Keratinocyte (primary cell): ENCODE measurements at places on chromosomes 16 and 17. TPM values are rescaled to one million over a fixed set of nuclear protein-coding genes. Genes with fewer than 3 reads are reported as not detected.

DNA sequence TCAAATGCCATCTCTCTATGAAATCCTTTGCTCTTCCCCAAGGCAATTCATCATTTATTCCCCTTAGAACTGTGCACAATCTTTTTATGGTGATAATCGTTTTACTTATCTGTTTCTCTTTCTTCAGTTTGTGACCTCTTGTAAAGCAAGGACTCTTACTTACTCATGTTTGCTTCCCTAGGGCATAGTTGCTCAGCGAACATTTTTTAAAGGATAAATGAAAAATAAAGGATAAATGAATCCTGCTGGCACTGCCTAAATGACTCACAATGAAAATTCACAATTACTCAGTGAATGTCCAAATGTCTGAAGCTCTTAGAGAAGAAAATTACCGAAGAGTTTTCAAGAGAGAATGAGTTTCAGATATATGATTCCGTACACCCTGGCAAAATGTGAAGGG, 671.7 kb downstream of the CDH11 start:
- no peaks in the 10 kb centered on the region for H3K36me3 ChIP-seq
- no peak for DNase-seq
- H3K4me3 ChIP-seq = no peak overlapping the region
- no peaks in the 10 kb centered on the region for H3K4me1 ChIP-seq
- H3K27ac ChIP-seq = no peak overlapping the region
- H3K27me3 ChIP-seq = no peaks in the 10 kb centered on the region

- DNase-seq = no peak
- H3K27ac ChIP-seq = no peak overlapping the region
- H3K4me1 ChIP-seq = no peaks in the 10 kb centered on the region
- H3K4me3 ChIP-seq = no peak overlapping the region
Measured at GRCh38 chr16:88061346-88062110, 110.3 kb downstream of the BANP start.

Gene KRT20
- polyA plus RNA-seq = not detected in 3 replicates

DNA sequence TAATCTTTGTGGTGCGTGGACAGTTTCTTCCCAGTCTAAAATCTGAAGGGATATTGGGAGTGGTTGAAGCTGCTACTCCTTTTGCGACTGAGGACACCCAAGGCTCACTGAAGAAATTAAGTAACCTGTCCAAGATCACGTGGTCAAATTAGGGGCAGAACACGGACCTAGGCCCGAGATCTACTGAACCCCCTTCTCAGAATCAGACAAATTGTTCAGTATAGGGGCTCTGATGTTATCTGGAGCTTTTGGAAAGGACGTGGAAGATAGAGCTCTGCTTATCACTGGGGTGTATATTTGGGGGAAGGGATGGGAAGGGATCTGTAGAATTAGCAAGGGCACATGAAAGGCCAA, 857 bp downstream of the TANGO6 start:
- peak overlapping the region; percentile 99 for H3K4me3 ChIP-seq
- H3K4me1 ChIP-seq = peaks cover 3% of the 10 kb centered on the region

DNA sequence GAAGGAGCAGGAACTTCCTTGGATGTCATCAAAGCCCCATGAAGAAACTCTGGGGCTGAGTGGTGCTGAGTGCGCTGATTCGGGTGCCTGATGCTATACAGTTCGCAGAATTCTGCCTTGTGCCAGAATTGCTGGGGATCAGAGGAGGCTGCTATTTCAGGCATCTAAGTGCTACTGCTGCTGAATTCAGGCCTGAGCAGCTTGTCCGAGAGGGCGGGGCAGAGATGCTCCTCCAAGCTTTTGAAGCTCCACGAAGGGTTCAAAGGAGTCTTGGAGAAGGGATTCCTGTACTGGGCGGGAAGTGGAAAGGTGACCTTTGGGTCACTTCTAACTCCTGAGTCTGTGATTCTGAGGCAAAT, 227.8 kb downstream of the CCDC182 start:
- DNase-seq = no peak
- H3K36me3 ChIP-seq = no peaks in the 10 kb centered on the region
- no peaks in the 10 kb centered on the region for H3K27me3 ChIP-seq
- no peak overlapping the region for H3K27ac ChIP-seq
- peaks cover 15% of the 10 kb centered on the region for H3K4me1 ChIP-seq

DNA sequence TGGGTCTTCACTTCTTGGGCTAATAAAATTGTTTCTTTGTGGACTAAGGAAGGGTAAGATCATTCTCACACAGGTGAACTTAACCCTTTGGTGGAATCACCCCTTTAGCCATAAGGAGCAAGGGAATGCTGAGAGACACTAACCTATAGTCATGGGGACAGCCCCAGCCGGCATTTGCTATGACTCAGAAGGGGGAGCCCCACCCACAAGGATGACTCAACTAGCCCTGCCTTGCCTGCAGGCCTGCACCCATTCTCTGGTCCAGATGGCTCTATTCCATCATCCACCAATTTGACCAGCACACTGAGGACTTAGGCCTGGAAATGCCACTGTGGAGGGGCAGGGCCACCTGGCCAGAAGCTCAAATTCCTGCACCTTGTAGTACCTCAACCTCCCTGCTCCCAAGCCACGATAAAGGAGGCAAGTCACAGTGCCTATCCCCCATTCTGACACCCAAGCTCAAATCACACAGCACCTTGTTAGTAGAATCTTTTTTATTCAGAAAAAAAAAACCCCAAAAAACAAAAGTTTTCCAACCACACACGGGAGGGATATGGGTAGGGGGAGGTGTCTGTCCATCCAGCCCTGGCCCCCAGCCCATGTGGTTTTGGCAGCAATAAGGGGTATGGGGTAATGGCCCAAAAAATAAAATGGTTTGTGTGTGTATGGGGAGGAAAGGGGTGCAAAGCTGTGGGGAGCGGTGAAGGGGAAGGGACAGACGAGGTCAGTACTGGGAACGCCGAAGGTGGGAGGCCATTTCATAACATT, 3.0 kb downstream of the PFN1 start:
- DNase-seq = peak; percentile 88
- H3K36me3 ChIP-seq = peaks cover 27% of the 10 kb centered on the region
- no peaks in the 10 kb centered on the region for H3K27me3 ChIP-seq
- peak overlapping the region; percentile 91 for H3K27ac ChIP-seq
- H3K4me3 ChIP-seq = peak overlapping the region; percentile 43
- H3K4me1 ChIP-seq = peaks cover 42% of the 10 kb centered on the region

- no peaks in the 10 kb centered on the region for H3K27me3 ChIP-seq
- H3K27ac ChIP-seq = no peak overlapping the region
- no peaks in the 10 kb centered on the region for H3K36me3 ChIP-seq
- no peaks in the 10 kb centered on the region for H3K4me1 ChIP-seq
- H3K4me3 ChIP-seq = no peak overlapping the region
Measured at GRCh38 chr16:6099102-6099501, 1001.5 kb upstream of the EEF2KMT start.

DNA sequence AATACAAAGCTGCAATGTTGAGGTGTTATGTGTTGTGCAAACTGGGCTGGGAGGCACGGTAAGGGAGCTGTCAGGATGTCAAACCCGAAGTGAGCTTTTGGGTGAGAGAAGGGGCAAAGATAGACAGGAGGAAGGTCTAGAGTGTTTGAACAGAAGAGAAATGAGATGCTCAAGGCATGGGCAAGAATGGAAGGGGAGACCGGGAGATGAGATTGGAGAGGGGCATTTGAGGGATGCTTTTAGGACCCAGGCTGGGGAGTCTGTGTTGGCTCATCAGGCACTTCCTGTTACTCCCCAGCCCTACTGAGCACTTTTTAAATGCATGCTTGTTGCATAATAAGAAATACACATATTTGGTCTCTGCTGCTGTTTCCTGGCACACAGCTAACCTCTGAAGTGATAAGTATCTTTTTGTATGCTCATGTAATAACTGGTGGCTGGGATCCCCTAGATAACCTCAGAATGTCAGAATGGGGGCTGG, 13.7 kb downstream of the UNC45B start:
- H3K27ac ChIP-seq = no peak overlapping the region
- no peaks in the 10 kb centered on the region for H3K27me3 ChIP-seq
- DNase-seq = no peak
- H3K4me1 ChIP-seq = peaks cover 31% of the 10 kb centered on the region
- H3K36me3 ChIP-seq = no peaks in the 10 kb centered on the region
- H3K4me3 ChIP-seq = no peak overlapping the region

GRCh38 chr16:70257391-70257790, 5.7 kb upstream of the EXOSC6 start:
- no peaks in the 10 kb centered on the region for H3K27me3 ChIP-seq
- no peaks in the 10 kb centered on the region for H3K4me1 ChIP-seq
- H3K36me3 ChIP-seq = peaks cover 59% of the 10 kb centered on the region
- no peak for DNase-seq
- H3K27ac ChIP-seq = no peak overlapping the region

DNA sequence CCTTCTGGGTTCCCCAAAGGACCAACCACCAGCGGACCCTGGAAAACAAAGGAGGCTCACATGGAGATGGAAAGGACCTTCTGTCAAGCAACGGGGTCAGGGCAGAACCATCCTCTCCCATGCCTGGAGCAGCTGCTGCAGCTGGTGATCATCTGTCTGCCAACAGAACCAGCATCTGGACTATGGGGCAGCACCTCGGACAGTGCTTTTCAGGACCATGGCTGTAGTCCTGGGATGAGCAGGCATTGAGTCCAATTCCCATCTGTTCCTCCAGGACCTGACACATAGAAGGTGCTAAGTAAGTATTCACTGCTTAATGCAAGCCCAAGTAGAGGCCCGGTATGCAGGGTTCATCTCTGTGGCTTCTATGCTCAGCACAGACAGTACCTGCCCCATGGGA, 304.7 kb downstream of the XYLT1 start:
- H3K27me3 ChIP-seq = no peaks in the 10 kb centered on the region
- DNase-seq = no peak

DNA sequence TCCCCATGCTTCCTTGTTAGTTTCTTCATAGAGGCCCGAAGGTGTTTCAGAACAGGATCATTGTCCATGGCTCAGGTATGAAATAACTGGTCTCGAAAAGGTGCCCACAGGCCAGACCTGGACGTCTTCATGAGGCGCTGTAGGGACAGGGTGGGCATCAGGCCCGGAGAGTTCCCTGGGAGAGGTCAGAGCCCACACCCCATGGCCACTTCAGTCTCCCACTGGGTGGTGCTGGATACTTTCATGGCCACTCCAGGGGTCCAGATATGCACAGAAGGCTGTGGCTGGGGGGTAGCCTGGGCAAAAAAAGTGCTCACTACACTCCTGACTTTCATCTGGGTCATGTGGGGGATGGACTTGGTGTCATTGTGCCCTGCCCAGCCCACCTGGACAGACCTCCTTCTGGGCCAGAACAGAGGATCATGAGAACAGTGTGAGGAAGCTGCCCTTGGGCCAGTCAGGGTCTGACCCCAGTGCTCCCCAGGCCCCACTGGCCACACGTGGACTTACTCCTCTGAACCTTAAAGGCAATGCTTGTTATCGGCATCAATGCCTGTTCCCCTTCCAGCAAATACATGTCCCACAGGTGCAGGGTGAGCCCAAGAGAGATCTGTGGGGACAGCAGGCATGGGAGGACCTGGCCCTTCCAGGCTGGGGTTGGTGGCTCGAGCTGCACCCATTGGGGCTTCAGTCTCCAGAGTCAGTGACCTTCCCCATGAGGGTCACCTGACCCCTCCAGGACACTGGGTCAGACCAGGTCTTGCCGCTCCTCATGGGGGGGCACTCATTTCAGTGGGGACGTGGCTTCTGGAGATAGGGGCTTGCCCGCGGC, 36.9 kb downstream of the LGALS9 start:
- H3K4me1 ChIP-seq = no peaks in the 10 kb centered on the region
- H3K27me3 ChIP-seq = no peaks in the 10 kb centered on the region
- no peaks in the 10 kb centered on the region for H3K36me3 ChIP-seq

Gene KCNJ12
- 0.04 to 0.15 TPM (median 0.07 TPM) in 3 replicates for polyA plus RNA-seq

DNA sequence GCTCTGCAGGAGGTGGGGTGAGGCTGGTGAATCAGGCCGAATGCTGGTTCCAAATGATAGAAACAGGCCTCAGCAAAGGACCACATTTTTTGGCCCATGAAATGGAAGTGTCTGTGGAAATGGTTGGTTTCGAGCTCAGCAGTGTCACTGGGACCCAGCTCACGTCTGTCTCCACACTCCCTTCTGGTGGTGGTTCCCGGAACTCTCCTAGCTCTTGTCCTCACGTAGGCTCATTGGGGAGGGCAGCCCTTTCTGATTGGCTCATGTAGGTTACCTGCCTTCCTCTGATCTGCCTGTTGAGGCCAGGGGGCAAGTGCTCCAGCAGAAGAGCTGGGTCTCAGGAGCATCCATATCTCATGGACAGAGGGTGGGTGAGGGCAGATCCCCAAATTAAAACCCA, 4.0 kb downstream of the ALG1 start:
- no peaks in the 10 kb centered on the region for H3K27me3 ChIP-seq
- H3K27ac ChIP-seq = no peak overlapping the region
- no peak for DNase-seq
- H3K4me3 ChIP-seq = no peak overlapping the region

DNA sequence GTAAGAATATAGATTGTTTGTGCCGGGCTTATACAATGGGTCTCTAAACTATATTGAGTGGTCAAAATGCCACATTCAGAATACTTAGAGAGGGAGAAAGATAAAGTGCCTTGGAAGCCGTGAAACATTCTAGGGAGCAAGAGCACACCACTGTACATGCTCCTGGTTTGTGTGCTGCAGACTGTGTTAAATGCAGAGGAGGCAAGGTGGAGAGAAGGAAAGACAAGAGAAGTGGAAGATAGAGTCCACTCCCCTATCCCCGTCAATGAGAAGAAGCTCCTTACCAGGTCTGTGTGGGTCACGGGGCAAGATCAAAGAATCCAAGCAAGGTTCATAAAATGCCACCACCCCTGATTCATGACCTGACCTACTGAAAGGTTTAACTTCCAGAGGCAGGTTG, 267.1 kb upstream of the TBX2 start:
- no peak overlapping the region for H3K27ac ChIP-seq
- H3K36me3 ChIP-seq = no peaks in the 10 kb centered on the region
- DNase-seq = no peak

Gene MYH3
- 0.67 to 0.83 TPM (median 0.76 TPM) in 3 replicates for polyA plus RNA-seq

DNA sequence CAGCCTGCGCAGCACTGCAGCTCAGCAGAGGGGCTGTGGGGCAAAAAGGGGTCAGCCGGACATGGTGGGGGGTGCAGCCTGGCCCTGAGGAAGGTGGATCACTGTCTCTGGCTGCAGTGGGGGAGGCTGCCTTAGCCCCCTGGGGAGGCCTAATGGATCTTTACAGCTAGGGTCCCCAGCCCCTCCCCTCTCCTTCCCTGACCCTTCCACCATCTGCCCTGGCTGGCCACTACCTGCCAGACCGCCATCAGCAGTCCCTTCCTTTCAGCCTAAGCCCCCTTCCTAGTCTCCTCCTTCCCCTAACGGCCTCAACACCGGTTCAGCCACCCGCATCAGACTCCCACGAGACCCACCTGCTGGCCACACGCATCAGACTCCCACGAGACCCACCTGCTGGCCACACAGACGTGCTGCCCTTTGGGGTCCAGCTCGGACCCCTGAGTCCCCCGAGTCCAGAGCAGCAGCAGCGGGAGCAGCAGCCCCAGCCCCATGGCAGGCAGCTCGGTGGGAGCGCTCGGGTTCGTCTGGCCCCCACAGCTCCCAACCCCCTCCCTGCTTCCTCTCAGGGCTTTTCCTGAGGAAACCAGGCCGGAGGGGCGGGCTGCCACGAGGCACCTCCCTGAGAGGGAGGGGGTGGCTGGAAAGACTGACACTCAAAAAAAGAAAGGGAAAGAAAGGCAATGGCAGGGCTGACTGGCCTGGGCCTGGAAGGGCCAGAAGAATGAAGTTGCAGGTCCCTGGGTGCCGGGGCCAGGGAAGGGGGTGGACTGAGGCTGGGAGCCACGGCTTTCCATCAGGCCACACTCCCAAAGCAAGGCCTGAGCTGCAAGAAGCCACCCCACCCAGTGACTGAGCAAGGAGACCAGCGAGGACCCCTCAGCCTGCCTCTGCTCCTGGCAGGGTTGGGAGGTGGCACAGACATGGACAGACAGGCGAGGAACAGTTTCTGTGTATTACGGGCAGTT, at the start of gene SCARF1:
Gene SCARF1 (minus strand): TSS at position 526 of the 965 bp plus-strand sequence. CDS start 35 bp downstream, at position 491.
- DNase-seq = no peak
- no peaks in the 10 kb centered on the region for H3K27me3 ChIP-seq
- H3K4me3 ChIP-seq = no peak within 1 kb of the TSS
- H3K27ac ChIP-seq = no peak within 1 kb of the TSS
